Lower lobe of right lung (tissue), 2 donors: ENCODE measurements at places on chromosomes 3 and 15.

DNA sequence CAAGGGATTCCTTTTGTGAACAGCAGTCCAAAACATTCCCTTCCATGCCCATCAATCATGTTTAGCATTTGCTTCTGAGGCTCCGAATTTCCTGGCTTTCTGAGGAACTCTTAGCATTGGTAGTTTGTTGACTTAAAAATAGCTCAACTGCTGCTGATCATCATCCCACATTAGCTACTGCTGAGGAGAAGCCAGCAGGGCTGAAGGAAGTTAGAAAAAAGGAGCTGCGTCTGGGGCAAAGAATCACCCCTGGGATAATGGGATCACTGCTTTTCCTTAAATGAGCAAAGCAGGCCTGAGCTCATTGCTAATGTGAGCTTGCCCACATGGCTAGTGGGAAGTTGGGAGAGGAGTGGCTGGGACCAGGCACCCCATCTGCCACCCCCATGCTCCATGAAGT lies 39.8 kb downstream of the CYP19A1 start:
- DNase-seq, result no peak

- DNase-seq, result no peak
These were observed 3.8 kb upstream of the RAP2B start for GRCh38 chr3:153158189-153158588.

DNA sequence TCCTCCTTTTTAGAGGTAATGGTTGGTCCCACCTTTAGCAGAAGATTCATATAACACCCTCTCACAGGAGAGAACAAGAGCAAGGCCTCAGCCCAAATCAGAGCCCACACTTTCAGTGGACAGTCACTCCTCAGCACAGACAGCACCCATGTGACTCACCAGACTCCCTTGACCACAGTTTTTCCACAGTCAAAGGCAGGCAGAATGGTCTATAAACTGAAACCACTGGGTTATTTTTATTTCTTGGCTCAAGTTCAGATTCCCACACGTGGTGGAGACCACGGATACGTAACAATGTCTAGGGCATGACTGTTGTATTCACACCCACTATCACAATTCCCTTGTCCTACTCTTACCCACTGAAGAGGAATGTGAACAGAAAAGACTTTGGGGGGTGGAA lies 237.8 kb upstream of the UBE2E1 start:
- no peak for DNase-seq

GRCh38 chr3:127050733-127051132 lies 67.8 kb downstream of the PLXNA1 start:
- peak; percentile 41 for DNase-seq
